ENCODE measurements at places on chromosomes 11 and 22.

- no peak for DNase-seq
These were observed 9.0 kb upstream of the CDC42EP2 start for GRCh38 chr11:65305501-65306268.

DNA sequence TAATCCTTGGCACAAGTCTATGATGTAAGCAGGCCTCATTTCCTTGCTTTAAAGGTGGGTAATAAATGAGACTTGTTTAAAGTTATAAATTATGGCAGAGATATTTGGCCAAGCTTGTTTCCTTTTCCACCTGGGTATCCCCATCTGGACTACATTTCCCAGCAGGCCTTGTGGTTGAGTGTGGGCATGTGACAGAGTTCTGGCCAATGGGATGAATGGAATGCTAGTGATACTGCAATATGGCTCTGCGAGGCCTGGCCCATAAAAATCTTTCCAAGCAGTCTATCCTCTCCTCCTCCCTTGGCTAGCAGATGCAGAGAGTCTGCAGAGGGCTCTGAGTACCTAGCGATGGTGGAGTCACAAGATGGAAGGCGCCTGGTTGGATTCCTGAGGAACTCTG, 102.5 kb downstream of the TIMP3 start:
- DNase-seq: no peak

GRCh38 chr11:129657866-129658525, 157.7 kb upstream of the TMEM45B start:
- no peak for DNase-seq

DNA sequence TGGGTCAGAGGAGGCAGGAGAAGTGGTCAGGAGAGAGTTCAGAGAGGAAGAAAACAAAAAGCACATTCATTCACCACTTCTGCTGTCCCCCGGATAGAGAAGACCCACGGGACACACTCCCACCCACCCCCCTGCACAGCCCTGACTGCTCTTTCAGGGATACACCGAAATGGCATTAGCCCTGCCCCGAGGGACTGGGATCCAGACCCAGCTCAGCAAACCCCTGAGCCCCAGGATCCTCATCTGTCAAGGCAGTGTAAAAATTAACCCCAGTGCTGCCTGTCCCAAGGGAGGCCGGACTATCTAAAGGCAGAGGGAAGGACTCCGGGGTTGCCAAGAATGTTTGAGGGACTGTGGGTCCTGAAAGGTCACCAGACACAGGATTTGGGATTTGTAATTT, 31.2 kb downstream of the TPBGL start:
- no peak for DNase-seq

DNA sequence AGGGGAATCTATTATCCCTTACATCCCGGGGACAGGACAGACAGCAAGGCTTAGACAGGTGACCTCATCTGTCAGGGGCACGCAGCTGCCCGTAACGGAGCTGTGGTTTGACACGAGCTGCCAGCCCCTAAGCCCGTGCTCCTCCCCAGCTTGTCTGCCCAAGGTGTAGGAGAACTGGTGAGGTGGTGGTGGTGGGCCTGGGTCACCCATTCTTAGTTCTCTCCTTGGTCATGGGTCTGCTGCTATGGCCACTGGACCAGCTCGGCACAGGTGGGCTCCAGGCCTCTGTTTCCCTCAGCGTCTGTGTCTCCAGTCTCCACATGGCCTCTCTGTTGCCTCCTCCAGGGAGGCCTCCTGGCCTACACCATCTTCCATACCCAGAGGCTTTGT, 5.4 kb downstream of the PARVG start:
- DNase-seq: no peak

- no peak for DNase-seq
These were observed 1282.9 kb downstream of the TBC1D22A start for GRCh38 chr22:48045369-48045768.

Data from activated CD8-positive, alpha-beta memory T cell treated with anti-CD3 and anti-CD28 coated beads, Interleukin-2, amount 50 U/mL, for 48 hours (primary cell).